ENCODE measurements at places on chromosomes 4 and X.

- DNase-seq: no peak
Observed at GRCh38 chr4:16759931-16760582, 138.4 kb downstream of the LDB2 start.

GRCh38 chrX:37405956-37406355, 56.8 kb downstream of the PRRG1 start:
- DNase-seq: no peak

GRCh38 chr4:11297627-11298026, 131.1 kb downstream of the HS3ST1 start:
- no peak for DNase-seq

DNA sequence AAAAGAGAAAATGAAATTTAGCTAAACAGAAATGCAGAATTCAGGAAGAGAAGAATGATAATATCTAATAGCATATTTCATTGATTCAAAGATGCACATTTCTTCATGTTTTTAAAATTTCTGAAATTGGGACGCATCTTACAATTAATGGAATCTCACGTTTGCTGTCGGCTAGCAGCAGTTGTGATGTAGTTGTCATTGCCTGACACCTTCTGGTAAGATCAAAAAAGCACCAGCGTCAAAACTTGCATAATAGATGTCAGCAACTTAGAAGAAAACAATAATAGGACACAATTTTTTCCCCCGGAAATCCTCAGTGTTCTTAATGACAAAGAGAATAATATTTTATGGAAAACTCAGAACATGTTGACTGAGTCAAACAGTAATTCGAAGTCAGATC, 29.8 kb upstream of the SLC7A3 start:
- DNase-seq: no peak

DNA sequence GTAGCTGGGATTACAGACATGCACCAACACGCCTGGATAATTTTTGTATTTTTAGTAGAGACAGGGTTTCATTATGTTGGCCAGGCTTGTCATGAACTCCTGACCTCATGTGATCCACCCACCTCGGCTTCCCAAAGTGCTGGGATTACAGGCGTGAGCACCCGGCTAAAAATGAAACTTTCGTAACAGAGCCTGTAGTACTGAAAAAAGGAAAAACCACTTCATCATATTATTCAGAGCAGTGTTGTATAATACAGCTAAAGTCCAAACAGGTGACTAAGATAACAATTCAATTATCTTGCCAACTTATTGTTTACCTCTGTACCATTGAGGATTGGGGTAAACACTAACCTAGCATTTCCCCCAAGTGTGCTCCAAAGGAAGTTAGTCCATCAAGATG, 43.9 kb upstream of the HPRT1 start:
- no peak for DNase-seq

DNA sequence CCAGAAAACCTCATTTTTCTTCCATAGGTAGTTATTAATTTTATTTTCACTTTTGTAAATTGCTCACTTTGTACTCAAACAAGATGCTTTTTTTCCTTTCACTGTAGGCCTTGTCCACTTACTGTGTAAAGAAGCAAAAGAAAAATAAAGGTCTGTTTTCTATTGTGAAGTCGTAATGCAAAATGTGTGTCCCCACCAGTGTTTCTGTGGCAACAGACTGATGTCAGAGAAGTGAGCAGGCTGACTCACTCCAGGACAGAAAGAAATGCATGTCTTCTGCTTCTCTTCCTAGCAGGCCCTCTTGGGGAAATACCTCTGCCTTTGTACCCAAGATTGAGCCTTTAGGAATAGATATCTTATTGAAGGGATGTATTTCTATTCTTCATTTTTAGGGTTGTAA, 30.3 kb downstream of the INPP4B start:
- no peak for DNase-seq

GRCh38 chr4:27692158-27692557, 831.5 kb downstream of the STIM2 start:
- peak; percentile 15 for DNase-seq

- peak; percentile 75 for DNase-seq
Observed at GRCh38 chrX:13463608-13464007, 105.8 kb upstream of the EGFL6 start.

DNA sequence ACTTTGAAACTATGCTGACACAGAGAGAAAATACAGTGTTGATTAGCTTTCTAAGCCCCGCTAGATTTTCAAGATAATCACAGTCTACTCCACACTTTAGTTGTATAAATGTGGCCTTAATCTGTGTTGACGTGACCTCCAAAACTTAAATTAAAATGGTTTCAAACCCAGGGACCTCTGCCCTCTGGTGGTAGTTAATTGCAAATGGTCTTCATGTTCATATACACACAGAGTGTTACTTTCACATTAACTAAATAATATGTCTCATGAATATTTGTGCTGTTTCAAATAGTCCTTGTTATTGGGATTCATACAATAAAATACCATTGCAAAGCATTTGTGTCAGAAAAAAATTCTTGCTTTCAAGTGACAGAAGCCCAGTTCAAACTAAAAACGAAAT, 64.3 kb downstream of the TASL start:
- DNase-seq: no peak

DNA sequence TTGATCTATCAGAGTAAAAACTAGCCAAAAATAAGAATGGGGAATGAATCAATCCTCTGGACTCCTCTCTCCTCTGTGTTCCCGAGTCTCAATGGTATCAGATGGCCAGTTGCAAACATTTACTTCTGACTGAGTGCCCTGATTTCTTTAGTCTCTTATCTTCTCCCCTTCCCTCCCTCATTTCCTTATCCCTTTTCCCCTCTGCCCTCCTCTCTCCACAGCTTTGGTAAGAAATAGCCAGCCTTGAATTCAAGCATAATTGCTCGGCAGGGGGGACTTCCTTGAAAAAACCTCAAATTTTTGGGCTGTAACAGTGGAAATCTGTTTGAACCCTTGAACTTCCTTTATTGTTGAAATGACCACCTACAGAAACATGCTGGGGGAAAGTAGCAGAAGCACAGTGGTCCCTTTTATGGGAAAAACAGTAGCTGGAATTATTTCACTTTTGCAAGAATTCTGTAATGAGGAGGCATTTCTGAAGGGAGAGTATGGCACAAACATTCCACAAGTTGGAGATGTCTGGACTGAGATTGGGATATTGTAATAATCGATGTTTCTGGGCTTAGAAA, 40.3 kb downstream of the NHS start:
- no peak for DNase-seq
